Activated CD8-positive, alpha-beta memory T cell treated with anti-CD3 and anti-CD28 coated beads for 1 hour (primary cell): ENCODE measurements at places on chromosomes 5 and 9.

DNA sequence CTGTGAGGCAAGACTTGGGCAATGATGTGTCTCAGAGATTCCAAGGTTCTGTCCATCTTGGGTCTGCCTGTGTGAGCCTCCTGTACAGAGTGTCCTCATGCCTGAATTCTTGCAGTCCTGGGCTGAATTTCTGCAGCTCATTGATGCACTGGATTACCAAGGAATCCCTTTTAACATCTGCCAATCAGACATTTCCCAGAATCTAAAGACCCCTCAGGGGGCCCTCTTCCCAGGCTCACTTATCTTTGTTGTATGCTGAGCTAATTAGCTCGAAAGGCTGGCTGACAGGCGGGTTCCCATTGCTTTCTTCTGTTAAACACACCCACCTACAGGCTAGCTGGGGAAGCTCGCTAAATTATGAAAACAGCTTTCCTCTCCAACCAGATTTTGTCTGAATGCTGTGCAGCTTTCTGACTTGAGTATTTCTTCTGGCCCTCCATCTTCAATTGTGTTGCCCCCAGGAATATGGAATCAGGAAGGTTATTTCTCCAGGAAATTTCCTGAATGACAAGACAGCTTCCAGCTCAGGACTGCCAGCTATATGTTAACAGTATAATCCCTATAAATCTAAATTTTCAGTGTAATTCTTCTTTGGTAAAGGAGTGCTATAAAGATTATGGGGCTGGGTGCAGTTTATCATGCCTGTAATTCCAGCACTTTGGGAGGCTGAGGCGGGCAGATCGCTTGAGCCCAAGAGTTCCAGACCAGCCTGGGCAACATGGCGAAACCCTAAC is at the start of gene LIX1:
Gene LIX1 (minus strand): TSS at position 91 of the 734 bp plus-strand sequence. CDS start 35 bp downstream, at position 56.
- DNase-seq = no peak

DNA sequence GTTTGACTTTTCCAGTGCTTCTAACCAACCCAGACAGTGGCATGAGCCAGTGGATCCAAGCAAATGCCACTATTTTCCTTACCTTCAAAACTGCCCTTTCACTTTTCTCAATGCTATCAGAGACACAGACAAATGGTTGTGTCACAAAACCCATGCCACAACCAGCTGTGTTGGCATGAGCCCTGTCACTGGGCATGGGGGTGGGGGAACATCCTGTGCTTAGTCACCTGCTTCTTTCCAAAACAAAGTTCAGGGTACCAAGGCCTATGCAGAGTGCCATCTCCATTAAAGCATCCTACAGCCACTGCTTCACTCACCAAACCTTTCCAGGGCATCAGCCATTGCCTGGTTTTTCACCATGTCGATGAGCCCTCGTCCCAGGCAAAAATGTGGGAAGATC is 30.1 kb downstream of the NIPSNAP3B start:
- no peak for DNase-seq

DNA sequence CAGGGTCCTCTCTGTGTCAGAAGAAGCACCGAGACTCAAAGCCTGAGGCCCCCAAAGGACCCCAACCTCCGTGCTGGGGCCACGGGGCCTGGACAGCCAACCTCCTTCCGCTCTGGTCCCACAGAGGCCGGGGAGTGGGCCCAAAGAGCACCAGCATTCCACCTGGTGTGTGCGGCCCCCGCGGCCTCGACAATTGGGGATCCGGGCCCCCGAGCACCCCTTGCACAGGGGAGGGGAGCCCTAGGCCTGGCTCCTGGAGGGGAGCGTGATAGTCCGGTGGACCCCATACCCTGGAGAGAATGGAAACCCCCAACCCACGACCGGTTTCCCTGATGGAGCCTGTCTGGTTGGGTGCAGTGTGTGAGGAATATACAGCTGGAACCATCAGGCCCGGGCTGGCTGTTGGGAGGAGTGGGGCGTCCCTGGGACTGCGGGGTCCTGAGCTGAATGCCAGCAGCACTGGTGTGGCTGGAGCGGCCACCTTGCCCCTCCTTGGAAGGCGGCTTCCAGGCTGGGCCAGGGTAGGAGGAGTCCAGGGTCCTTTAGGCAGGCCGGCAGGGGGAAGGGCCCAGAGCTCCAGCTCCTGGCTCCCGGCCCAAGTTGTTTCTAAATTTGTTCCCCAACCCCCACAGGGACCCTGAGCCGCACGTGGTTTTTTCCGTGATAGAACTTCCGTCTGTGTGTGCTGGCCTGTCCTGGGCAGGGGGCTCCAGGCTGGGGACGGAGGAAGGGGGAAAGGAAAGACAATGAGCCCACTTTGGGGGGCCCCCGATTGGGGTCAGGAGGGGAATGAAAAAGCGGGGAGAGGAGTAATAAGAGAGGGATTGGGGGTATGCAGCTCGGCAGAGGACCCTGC is 825 bp upstream of the TOR4A start:
- no peak for DNase-seq

DNA sequence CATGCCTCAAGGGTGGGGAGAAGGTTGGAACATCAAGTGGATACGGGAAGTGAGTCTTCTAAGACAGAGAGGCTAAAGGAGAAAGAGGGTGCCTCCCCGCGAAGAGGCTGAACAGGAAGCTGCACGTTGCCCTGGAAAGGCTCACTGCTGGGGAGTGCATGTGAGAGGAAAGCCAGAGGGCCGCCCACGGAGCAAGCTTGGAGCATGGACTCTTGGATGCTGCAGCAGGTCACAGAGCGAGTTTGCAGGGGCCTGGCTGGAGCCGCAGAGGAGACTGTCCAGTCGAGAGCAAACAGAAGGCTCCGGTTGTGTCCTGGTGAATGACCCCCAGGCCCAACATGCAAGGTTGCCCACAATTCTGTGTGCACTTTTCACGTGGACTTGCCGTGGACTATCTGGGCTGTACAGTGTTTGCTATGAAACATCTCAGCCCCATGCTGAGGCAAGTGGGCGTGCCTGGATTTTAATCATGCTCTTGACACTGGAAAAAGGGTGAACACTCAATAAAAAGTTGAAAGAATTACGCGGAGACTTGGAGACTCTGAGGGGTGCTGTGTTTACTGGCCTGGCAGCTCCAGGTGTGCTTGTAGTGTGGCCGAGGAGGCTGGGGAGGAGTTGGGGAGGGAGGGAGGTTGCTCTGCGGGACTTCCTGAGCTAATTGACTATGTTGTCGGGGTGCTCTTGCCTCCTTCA is 54.5 kb upstream of the GARNL3 start:
- no peak for DNase-seq

GRCh38 chr5:174223355-174223754 is 177.8 kb downstream of the NSG2 start:
- DNase-seq = no peak

DNA sequence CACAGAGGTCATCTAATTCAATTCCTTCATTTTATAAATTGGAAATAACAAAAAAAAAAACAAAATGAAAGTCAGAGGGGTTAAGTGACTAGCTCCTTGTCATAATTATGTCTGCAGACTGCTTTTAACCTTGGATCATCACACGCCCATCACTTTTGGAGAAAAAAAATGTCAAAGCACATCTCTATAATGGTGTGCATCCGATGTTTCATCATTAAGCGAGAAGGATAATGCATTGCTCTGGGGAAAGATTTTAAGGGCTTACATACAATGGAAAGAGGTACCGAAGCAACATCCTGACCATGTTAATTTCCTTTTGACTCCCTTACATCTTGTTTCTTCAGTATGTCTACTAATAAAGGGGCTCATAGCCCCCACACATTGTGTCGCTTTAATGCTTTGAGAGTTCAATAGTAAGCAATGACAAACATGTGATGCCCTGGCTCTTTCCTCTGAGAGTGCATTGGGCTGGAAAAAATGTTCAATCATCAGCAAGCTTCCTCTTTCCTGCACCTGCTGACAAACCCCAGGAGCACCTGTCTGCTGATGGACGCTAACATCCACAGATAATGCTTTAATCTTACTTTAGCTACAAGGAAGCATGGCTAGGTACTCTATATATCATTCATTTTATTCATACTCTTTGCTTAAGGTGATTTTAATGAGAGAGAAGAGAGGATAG is 242.2 kb downstream of the SMARCA2 start:
- DNase-seq = no peak

DNA sequence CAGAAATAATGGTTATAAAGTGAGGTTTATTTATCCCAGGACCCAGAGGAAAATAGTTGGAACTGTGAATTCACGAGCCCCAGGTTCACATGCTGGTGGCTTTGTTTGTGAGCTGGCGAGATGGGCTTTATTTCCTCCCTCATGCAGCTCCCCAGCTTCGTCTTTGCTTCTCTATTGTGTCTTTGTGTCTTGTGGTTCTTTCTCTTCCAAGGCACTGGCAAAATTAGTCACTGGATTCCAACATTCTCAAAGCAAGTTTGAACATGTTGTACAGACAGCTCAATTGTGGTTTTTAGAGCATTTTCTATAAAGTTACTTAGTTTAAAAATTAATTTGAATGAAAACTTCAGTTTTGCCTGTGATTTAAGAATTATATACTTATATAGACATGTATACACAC is 7.2 kb downstream of the NDUFS6 start:
- no peak for DNase-seq

GRCh38 chr9:93645921-93646639 is 69.7 kb downstream of the PHF2 start:
- DNase-seq = no peak
